Activated naive CD4-positive, alpha-beta T cell treated with anti-CD3 and anti-CD28 coated beads, Interleukin-2, amount 10 ng/mL, durations not matched to agents 7 days and 5 days (primary cell): ENCODE measurements at places on chromosomes 4 and X.

DNA sequence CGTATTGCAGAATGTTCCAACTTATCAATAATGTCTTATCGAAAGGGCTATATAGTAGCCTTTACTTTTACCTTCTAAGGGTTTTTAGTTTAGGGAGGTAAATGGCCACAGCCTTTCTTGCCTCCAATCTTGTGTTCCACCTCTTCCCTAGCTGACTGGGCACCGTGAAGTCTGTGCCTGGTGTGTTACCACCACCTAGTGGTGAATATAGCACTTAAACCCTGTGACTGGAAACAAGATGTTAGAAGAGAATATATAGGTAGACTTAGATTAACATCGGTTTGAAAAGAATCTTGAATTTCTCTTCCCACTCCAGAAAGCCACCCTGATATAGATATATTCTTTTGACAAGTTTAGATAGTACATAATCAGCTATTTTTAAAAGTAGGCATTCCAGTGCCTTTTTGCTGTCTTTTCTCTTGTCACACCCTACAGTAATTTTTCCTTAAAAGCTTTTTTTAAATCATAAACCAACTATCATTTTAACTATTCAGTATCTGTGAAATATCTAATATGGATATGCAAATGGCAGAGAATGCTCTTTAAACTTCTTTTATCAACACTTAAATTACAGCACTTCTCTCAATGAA is 27.8 kb upstream of the ADH7 start:
- H3K36me3 ChIP-seq, result no peaks in the 10 kb centered on the region
- H3K4me3 ChIP-seq, result no peak overlapping the region
- H3K27me3 ChIP-seq, result no peaks in the 10 kb centered on the region
- peak; percentile 63 for DNase-seq

- no peaks in the 10 kb centered on the region for H3K4me1 ChIP-seq
- no peak for DNase-seq
- H3K36me3 ChIP-seq, result no peaks in the 10 kb centered on the region
- no peak overlapping the region for H3K27ac ChIP-seq
Measured at GRCh38 chrX:21730026-21730425, 27.9 kb downstream of the SMPX start.

DNA sequence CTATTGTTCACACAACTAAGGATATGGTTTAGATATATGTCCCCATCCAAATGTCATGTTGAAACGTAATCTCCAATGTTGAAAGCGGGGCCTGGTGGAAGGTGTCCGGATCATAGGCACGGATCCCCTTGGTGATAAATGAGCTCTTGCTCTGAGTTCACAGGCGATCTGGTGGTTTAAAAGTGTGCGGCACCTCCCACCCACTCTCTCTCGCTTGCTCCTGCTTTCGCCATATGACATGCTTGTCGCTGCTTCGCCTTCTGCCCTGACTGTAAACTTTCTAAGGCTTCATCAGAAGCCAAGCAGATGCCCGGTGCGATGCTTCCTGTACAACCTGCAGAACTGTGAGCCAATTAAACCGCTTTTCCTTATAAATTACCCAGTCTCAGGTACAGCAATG is 128.5 kb downstream of the NFKB1 start:
- peaks cover 67% of the 10 kb centered on the region for H3K4me1 ChIP-seq
- peaks cover 32% of the 10 kb centered on the region for H3K36me3 ChIP-seq
- no peak overlapping the region for H3K4me3 ChIP-seq
- H3K27me3 ChIP-seq, result no peaks in the 10 kb centered on the region
- H3K27ac ChIP-seq, result no peak overlapping the region

GRCh38 chr4:102247041-102247440 is 98.2 kb downstream of the SLC39A8 start:
- no peaks in the 10 kb centered on the region for H3K36me3 ChIP-seq
- no peaks in the 10 kb centered on the region for H3K4me1 ChIP-seq
- no peak for DNase-seq
- no peak overlapping the region for H3K4me3 ChIP-seq
- H3K27me3 ChIP-seq, result no peaks in the 10 kb centered on the region
- H3K27ac ChIP-seq, result no peak overlapping the region

- no peaks in the 10 kb centered on the region for H3K27me3 ChIP-seq
- peaks cover 13% of the 10 kb centered on the region for H3K36me3 ChIP-seq
- peaks cover 71% of the 10 kb centered on the region for H3K4me1 ChIP-seq
Measured at GRCh38 chrX:12987900-12988594, 13.1 kb downstream of the TMSB4X start.

GRCh38 chr4:102988429-102989020 is 31.0 kb downstream of the SLC9B1 start:
- H3K27ac ChIP-seq, result peak overlapping the region; percentile 64
- no peaks in the 10 kb centered on the region for H3K27me3 ChIP-seq
- no peak overlapping the region for H3K4me3 ChIP-seq
- H3K36me3 ChIP-seq, result peaks cover 11% of the 10 kb centered on the region
- peaks cover 27% of the 10 kb centered on the region for H3K4me1 ChIP-seq

DNA sequence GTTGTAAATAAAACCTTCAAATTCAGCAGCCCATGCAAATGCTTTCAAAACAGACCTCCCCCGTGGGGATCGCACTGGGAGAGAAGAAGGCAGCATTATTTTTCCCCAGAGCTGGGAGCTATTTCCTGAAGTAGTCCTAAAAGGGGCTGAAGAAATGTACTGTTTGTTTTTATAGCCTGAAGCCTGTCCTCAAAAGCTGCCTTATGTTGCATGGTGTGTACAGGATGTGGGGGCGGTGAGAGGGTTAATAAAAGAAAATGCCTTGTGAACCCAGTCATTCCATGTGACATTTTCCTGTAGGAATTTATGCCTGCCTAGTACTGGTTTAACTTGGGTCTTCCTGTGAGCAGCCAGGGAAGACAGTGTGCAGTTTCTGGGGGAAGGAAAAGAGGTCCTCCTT is 144.1 kb downstream of the SOWAHB start:
- no peak overlapping the region for H3K4me3 ChIP-seq
- no peak for DNase-seq
- H3K27ac ChIP-seq, result no peak overlapping the region
- H3K4me1 ChIP-seq, result no peaks in the 10 kb centered on the region

GRCh38 chr4:169398316-169398715 is 127.6 kb upstream of the SH3RF1 start:
- no peak for DNase-seq
- H3K4me1 ChIP-seq, result peaks cover 3% of the 10 kb centered on the region
- no peaks in the 10 kb centered on the region for H3K27me3 ChIP-seq

DNA sequence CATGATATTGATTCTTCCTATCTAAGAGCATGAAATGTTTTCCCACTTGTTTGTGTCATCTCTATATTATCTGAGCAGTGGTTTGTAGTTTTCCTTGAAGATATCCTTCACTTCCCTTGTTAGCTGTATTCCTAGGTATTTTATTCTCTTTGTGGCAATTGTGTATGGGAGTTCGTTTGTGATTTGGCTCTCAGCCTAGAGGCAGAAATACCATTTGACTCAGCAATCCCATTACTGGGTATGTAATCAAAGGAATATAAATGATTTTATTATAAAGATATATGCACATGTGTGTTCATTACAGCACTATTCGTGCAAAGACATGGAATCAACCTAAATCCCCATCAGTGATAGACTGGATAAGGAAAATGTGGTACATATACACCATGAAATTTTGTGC is 172.7 kb upstream of the IL15 start:
- no peak overlapping the region for H3K27ac ChIP-seq
- no peaks in the 10 kb centered on the region for H3K36me3 ChIP-seq
- H3K27me3 ChIP-seq, result no peaks in the 10 kb centered on the region
- no peaks in the 10 kb centered on the region for H3K4me1 ChIP-seq
- no peak for DNase-seq

DNA sequence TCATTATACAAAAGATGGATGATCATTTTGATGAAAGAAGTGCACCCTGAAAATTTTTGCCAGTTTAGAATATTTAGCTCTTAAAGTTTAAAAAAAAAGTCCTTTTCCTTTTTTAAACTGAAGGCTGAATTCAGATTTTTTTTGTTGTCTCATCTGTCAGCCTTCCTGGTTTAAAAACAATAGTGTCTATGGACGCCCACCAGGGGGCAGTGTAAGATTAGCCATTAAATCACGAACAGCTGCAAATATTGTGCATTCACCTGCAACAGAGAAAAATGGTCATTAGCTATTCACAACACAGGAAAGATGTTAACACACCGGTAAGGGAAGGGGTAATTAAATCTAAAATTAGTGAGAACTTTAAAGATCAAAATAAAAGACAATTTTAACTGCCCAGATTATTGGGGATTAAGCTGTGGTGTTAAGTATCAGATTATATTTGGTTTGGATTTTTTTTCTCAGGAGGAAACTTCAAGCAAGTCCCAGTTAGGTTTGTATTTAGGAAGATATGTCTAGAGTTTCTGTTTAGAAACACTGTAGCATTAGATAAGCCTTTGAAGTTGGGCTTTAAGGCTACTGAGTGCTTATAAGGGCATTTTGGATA is 4.4 kb upstream of the CXorf38 start:
- H3K4me1 ChIP-seq, result peaks cover 3% of the 10 kb centered on the region
- H3K27me3 ChIP-seq, result no peaks in the 10 kb centered on the region
- H3K4me3 ChIP-seq, result no peak overlapping the region
- peaks cover 10% of the 10 kb centered on the region for H3K36me3 ChIP-seq
